Stimulated activated CD8-positive, alpha-beta memory T cell treated with anti-CD3 and anti-CD28 coated beads, Interleukin-2, amount 100 ng/mL, for 48 hours (primary cell): ENCODE measurements at places on chromosomes 6 and 20.

DNA sequence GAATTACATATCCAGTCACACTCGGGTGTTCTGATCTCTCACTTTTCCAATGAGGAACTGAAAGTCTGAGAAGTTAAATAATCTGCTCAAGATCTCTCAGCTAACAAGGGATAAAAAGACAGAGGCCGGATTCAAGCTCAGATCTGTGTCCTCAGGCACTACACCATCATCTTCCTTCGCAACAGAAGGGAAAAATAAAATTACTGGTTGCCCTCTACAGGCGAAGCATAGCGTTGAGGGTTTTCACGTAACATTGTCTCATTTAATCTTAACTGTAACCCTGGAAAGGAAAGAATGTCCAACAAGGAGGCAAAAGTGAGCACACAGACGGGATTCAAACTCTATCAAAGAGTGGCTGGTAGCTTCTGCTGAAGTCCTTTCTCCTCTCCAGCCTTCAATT, 67.8 kb upstream of the ANKEF1 start:
- DNase-seq = no peak

DNA sequence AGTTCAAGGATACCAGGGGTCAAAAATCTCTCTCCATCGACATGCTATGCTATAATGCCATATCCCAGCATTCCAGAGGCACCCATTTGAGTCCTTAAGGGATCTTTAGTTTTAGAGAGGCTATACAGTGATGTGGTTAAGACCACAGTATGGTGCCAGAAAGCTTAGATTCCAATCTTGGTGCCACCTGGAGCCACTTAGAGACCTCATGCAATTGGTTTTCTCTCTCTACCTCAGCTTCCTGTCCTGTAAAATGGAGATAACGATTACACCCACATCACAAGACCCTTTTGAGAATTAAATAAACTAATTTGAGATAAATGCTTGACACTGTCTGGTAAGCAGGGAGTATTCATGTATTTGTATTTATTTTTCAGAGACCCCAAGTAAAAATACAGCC, 39.0 kb downstream of the PLAGL1 start:
- no peak for DNase-seq

DNA sequence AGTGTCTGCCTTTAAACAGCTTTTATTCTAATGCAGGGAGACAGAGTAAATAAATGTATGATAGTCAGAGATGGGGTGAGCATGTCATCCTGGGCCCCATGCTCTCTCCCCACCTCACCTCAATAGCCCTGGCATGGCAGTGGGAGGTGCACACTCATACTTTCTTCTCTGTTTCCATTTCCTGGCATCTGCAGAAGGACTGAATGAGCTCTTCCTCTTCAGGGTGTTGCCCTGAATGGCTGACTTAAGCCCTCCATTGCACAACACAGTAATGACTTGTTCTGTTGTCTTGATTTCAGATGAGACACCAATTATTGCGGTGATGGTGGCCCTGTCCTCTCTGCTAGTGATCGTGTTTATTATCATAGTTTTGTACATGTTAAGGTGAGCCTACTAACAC, 57.0 kb upstream of the GNRH2 start:
- peak; percentile 58 for DNase-seq

DNA sequence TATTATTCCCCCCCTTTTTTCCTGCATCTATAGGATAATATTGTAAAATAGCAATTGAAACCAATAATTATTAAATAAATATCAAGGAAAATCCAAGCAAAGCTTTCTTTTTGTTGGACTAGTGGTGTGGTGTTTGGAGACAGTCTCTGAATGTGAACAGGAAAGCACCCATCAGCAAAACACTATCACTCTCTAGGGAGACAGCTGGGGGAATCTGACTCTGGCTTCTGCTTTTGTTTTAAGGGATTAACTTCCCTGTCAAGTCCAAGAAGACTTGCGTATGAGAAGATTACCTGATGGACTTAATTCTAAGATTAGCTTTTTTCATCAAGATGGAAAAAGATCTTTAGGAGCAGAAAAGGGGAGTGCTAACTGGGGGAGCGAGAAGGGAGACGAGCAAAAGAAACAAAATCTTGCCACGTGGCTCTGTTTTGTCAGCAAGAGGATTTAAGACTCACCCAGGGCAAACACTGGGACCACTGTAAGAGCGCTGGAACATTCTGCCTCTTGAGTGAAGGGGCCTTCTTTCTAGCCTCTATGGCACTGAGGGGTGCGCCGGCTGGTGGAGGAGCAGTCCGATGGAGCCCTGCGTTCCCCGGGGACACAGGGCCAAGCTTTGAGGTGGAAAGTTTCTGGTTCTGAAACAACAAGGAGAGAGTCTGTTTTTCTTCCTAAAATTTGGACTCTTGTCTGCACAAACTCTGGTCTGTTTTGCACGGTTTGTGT, 570 bp downstream of the TULP4 start:
- DNase-seq = no peak

DNA sequence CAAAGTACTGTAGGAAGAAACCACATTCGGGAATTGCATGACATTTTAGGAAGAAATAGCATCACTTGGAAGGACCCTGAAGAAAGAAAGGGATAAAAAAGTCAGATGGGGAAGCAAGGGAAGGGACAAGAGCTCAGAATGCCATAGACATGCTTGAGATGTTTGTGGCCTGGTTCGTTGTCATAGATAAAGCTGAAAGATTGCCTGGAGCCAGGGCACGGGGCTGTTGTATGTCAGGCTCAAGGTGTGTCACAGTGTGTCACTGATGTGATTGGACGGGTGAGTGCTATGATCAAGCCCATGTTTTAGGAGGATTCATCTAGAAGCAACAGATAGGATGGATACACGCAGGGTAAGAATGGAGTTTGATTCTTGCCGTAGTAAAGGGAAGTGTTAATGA, 216.2 kb upstream of the SOX4 start:
- no peak for DNase-seq

- DNase-seq = no peak
Measured at GRCh38 chr6:16851758-16852157, 90.5 kb upstream of the ATXN1 start.

GRCh38 chr20:38763616-38764015, 15.4 kb downstream of the ACTR5 start:
- DNase-seq = no peak

DNA sequence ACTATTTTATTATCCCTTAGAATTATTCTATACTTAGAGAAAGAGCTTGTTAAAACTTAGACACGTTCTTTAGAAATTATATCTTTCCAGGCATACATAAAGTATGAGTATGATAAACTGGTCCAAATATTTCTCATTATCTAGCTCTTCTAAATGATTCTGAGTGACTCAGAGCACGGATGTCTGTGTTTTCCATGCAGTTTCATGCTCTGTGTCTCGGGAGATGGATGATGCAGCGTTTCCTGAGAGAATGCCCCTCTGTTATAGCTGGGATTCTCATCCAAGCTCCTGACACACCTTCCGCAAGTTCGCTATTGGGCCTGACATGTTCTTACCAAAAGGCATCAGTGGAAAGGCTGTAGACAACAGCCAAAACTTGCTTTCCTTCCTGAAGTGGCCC, 19.3 kb downstream of the SIRT5 start:
- DNase-seq = no peak

DNA sequence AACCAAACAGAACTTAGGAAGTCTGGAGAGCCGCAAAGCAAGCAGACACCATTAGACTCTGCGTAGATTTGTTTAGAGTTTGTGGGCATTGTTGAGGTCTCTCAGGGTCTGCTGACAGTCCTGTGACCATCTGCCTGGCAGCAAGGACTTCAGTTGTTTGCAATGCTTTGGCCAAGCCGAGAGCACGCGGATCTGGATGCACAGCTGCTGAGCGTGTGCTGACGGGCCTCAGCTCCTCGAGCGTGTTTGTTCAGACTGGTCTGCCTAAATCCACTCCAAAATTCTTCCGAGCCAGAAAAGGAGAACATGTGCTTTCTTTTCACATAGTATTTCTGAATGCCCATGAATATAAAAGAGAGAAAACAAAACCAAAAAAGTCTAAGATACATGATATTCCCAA, 159.0 kb downstream of the ZNF217 start:
- DNase-seq = no peak

GRCh38 chr6:112343390-112343789, 3.7 kb upstream of the RFPL4B start:
- DNase-seq = no peak

DNA sequence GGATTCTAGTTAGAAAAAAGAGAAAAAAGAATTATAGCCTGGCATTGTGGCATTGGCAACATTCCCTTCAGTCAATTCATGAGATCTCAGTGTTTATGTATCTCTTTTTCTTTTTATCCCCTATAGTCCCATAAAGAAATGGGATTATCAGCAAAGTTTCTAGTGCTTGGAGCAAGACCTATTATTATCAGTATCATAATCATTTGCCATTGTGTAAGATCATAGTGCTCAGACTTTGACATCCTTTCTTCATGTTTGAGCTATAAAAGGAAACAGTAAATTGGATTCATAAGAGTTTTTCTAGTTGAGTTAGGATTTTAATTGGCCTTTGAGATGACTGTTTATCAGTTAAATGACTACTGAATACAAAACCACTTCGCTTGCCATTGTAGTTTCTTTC, 295.6 kb downstream of the GRIK2 start:
- no peak for DNase-seq

DNA sequence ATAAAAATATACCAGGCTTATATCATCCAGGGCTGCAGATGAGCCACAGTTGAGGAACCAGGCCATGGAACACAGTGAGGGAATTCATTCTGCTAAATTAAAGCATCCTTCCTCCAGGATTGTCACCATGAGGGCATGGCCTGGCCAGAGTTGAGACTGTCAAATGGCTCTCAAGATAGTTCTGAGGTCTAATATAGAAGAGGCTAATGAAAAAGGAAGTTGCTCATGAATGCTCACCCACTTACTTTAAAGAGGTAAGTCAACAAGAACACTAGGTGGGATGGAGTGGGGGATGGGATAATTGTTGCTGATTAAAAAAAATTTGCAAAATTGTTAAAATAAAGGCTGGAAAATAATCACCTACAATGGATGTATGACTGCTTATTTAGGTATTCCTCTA, 72.0 kb upstream of the GCM1 start:
- no peak for DNase-seq

GRCh38 chr6:23728707-23729106, 397.3 kb upstream of the NRSN1 start:
- DNase-seq = no peak

DNA sequence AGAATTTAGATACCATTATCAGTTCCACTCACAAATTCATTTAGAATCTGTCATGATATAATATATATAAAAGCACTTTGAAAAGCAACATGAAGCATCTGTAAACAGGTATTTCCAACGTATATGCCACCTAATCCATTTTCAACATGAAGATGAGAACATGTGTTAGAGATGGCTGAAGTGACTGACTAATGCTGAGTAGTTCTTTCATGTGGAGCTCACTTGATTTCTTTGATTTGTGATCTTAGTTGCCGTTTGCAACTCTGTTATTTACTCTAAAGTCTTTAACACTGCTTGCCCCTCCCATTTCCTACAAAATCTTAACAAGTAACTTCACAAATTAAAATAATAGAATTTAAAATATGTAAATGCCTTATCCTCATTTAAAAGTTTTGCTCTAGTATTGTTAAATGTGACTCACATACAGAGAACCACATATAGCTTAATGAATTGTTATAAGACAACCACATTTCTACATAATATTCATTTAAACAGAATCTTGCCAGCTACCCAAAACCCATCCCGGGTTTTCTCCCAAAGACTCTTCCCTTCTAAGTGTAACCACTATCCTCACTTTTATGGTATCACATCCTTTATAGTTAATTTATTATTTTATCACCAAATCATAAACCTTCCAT, 78.3 kb downstream of the ME1 start:
- no peak for DNase-seq

- no peak for DNase-seq
Measured at GRCh38 chr20:41344477-41344876, 3.9 kb downstream of the LPIN3 start.

DNA sequence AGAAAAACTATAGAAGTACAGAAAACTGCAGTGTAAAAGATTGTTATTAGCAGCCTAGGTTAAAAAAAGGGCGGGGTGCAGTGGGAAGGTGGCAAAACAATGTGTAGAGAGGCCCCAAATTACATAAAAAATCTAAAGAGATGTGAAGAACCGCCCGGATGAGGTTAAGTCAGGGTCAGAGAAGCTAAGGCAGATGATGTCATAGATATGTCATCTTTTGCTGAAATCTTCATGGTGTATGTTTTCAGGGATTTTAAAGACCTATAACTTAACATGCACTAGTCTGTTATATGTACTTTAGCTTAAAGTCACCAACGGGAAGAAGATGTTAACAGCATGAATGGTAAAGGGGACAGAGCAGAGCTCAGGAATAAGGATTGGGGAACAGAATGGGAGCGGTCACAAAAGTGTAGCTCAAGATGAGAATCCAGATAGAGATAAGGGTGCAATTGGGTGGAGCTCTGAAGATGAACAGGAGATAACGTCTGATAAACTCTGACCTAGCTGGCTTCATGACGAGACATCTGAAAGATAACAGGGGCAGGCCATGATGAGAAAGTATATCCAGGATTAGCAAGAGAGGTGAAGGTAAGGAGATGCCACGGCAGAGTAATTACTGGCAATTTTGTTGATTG, 83.4 kb downstream of the TFAP2A start:
- no peak for DNase-seq

GRCh38 chr20:35724321-35725230, 17.5 kb downstream of the RBM39 start:
- no peak for DNase-seq

DNA sequence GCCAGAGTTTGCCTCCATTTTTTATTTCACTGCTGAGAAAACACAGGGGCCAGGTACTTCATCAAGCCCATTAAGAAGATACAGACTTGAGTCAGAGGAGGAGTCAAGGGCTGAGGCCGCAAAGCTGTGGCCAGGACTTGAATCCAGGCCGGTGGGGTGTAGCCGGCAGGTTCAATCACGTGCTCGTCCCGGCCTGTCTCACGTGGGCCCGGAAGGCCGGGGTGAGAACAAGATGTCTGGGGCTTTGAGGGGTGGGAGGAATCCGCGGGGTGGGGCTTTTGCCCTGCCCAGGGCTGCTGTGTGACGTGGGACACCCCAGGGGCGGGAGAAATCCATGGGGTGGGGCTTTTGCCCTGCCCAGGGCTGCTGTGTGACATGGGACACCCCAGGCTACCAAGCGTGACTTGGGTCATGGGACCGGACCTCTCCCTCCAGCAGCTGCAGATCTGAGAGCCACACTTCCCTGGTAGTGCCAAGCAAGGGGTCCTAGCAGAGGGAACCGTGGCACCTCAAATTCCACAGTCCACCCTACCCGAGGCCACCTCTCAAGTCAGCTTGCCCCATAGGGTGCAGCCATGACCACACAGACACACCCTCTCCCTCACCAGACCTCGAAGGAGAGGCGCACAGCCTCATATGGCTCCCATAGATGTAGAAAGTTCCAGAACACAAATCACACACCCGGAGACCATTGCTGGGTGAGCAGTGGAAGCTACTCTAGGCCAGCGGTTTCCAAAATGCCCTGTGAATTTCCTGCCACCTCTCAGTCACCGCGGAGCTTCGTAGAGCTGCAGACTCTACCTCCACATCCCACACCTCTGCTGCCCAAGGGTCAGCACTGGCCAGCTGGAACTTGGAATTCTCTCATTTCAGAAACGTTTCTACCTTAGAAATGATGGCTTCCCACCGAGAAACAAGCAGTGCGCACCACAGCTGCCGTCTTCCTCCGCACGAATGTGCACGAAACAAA, 156.1 kb downstream of the DLL1 start:
- DNase-seq = no peak

- no peak for DNase-seq
Measured at GRCh38 chr20:17587148-17587547, 17.3 kb downstream of the DSTN start.
